ENCODE measurements at places on chromosomes 3 and 15.

DNA sequence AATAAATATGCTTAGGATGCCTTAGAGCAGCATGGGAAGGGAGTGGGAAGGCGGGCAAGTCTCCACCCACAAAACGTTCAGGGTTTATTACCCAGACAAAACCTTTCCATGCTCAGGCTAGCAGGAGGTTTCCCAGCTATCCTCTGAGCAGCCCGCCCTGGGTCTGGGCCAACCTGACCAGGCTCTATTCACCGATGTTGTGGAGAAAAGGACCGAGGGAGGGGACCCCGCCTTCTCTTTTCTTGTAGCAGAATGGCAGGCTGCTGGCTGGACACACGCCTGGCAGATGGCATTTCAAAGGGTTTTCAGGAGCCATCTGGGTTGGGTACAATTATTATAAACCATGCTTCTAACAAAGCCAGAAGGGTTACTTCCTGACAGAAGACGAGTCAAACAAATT lies 540.9 kb downstream of the MAGI1 start:
- no peak for DNase-seq

DNA sequence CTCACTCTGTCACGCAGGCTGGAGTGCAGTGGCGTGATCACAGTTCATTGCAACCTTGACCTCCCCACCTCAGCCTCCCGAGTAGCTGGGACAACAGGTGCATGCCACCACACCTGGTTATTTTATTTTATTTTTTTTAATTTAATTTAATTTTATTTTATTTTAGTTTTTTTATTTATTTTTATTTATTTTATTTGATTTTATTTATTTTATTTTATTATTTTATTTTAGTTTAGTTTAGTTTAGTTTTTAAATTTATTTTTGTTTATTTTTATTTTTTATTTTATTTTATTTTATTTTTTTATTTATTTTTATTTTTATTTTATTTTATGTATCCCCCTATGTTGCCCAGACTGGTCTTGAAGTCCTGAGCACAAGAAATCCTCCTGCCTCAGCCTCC lies 202.3 kb upstream of the SLCO3A1 start:
- DNase-seq = no peak

GRCh38 chr3:77898621-77899020 lies 858.7 kb downstream of the ROBO2 start:
- no peak for DNase-seq

DNA sequence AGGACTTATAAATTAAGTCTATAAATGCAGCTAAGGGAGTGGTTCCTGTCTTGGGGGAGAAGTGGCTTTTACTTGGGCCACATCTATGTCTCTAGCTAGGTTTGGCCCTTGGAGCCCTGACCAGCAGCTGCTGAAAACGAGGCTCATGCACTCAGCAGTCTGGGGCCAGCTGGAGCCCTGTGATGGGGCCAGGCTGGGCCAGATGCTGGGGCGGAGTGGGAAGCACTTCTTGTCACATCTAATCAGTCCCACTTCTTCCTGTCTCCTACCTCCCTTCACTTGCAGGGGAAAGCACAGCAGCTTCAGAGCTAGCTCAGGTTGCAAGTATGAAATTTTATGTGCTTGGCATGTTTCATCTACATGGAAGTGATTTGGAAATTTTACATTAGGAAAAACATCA lies 209.9 kb upstream of the ROPN1 start:
- DNase-seq = no peak

DNA sequence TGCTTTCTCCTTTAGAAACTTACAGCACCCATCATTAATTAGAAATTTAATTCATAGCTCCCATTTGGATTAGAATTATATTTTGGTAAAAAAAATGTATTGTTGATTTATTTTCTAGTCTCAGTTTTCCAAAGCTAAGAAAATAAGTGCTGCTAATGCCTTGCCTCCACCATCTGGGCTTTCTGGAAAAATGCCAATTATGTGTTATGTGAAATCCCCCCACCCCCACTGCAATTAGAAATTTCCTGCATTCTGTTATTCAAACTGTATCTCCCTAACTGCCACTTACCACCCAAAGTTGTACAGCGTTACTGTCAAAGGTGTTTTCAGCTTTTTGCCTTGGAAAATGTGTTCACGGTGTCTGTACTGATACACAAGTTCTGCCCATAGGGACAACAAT lies 617.2 kb upstream of the UBE2E2 start:
- DNase-seq = no peak

DNA sequence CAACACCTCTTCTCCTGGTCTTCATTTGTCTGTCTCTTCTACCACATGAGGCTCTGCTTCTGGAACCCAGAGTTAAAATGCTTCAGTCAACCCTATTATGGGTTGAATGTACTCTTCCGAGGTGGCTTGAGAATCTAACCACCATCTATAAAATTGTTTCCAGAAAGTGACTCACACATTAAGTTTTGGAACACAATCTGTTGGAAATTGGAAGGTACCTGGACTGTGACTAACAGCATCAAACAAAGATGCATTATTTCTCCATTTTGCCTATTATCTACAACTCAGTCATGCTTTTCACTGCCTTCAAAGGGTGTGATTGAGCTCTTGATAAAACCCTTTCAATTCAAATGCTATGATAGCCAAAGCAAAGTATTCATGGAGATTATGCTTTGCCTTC lies 499.0 kb upstream of the SEMA6D start:
- DNase-seq = no peak

DNA sequence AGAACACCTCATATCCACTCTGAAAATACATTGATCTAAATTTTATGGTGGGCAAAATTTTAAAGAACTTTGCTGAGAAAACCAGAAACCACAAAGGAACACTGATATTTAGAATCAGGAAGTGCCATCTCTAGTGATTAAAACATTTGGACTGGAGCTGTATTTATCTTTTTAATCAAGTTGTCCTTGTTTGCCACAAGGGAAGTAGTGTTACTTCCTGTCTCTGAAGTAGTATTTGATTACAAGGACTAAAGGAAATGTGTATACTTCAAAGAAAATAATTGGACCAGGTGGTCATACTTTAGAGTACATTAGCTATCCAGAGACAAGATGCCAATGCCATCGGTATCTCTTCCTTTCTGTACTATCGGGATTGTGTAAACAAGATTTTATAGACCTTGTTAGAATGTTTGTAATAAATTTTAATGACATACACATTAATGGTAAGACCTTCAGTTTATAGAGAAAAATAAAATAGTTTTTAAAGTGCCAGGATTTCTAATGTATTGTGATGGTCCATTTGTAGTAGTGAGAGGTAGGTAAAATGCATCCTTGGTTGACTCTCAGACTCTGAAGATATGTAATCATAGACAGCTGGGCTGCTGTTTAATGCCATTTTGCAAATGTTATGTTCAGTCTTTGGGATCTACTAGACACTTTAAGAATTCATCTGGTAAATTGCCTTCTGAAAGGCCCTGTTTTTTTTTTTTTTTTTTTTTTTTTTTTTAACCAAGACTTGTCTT lies 131.9 kb downstream of the B3GALNT1 start:
- DNase-seq = no peak

DNA sequence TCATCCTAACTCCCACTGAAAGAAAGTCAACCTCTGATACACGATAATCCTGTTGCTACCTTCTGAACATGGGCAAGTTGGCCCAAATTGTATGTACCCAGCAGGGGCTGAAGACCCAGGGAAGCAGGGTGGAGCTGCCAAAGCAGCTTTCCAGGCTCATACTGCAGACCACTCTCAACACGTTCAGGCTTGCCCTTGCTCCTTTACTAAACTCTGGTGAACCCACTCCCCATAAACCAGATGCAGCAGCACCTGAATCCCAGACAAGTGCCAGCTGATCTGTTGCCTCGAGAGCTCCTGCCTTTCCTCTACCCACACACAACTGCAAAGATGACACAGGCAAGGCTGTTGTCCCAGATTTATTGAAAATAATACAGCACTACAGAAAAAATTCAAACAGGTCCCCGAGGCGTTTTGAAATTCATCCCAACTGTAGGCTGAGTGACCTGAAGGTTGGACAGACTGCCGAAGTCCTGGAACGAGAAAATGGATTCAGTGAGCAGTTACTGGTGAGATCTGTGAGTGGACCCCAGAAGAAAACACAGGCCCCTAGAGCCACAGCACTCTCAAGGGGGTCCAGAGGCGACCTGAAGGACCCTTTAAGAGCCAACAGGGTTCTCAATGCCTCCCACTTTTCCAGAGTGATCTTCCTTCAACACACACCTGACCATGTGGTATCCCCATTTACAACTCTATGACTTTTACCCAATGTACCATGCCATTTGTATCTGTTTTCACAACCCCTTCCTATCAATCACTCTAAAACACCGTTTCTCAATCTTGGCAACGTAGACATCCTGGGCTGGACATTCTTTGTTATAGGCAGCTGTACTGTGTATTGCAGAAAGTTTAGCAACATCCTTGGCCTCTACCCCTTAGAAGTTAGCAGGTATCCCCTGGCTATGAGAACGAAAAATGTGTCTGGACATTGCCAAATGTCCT lies 3.6 kb downstream of the RPS17 start:
- no peak for DNase-seq

DNA sequence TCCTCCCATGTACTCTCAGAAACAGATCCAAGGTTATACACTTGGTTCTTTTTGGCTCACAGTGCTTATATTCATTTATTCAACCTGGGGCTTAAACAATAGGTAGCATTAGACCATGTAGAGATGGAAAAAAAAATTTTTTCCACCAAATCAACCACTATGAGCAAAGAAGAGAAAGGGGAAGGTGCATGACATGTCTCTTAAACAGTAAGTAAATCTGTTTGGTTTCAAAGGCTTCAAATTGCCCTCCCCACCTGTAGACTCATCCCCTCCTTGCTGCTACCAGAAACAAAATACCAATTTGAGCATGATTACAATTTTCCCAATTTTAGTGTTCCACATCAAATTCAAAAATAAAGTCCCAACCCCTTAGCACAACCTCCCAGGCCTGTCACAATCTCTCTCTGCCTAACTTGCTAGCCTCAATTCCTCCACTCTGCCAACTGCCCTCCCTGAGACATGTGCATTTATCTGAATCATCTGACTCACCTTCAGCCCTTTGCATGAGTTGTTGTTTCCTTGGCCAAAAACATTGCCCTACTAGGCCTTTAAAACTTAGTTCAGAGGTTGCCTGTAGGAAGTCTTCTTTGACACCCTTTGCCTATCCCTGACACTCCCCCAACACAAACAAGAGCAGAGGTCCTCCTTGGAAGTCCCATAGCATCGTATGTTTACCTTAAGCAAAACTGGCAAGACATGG lies 30.3 kb upstream of the TSC22D2 start:
- no peak for DNase-seq

DNA sequence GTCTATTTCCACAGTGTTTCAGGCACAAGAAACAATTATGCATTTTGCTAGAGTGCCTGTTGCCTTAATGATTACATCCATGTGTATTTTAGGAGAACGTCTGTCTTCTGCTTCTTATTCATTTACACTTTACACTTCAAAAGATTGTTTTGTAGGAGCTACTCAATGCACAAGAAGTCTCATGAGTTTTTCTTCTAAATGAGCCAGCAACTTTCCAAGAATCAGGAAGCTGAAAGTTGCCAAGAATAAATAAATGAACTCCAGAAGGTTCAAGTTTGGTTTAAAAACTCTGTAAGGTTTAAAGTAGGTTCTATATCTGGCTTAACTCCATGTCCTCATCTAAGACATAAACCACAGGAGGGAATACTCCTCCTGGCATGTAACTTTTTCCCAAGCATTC lies 103.8 kb upstream of the ADPGK start:
- no peak for DNase-seq
